HEK293T (cell line): ENCODE measurements at places on chromosomes 11 and 22.

DNA sequence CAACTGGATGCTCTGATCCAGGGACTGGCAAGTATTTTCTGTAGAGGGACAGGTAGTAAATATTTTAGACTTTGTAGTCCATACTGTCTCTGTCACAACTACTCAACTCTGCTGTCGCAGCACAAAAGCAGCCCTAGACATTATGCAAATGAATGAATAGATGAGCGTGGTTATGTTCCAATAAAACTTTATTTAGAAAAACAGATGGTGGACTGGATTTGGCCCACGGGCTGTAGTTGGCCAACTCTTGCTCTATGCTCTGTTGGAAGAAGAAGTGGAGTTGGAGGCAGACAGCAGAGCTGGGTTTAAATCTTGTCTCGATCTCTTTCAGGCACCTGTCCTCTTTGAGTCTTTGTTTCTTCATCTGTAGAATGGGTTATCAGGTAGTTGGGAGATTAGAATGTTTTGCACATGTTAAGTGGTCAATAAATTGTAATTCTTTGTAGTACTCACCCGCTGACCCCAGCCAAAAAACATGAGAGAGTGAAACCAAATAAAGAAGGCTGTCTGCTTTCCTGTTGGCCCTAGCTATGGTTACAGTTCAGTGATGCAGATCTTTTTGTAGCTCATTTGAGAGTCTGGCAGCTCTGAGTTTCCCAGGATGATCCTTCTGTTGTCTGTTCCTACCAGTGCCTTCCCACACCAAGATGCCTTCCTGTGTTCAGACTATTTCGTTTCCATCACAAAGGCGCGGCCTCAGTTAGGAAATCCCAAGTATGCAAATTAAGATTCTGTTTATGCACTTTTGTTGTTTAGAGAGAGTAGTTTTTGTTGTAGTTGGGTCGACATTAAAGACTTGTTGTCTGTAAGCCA, 198.1 kb upstream of the SEZ6L start:
- DNase-seq, result no peak

DNA sequence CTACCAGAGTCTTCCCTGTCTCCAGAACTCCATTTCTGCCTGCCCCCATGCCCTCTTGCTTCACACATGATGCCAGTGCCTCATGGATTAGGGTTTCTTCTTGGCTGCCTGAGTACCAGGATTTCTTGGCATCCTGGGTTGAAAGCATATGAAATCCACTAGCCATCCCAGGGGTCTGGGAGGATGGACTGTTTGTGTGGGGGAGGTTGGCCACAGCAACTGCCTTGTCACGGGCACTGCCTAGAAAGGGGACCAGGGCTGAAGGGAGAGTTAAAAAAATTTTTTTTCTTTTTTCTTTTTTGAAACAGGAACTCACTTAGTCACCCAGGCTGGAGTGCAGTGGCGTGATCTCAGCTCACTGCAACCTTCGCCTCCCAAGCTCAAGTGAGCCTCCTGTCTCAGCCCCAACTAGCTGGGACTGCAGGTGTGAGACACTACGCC, 4.2 kb downstream of the USP35 start:
- DNase-seq, result no peak

GRCh38 chr11:2932850-2933251, 3.6 kb upstream of the PHLDA2 start:
- DNase-seq, result no peak

DNA sequence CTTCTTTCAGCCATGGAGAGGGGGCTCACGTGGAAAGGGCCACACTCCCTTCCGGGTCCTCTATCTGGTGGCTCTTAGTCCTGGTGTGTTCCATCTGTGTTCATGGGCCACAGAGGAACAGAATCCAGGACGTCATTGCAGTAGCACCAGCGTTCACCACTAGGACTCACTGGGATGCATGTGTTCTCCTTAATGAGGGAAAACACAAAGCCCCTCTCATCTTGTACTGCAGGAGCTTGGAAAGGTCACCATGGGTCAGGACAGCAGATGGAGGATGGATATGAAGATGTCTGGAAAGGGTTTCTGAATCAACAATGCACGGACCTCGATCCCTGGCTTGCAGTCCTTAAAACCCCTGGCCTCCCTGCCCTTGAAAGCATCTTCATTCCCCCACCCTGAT, 113.8 kb upstream of the THY1 start:
- DNase-seq, result no peak

DNA sequence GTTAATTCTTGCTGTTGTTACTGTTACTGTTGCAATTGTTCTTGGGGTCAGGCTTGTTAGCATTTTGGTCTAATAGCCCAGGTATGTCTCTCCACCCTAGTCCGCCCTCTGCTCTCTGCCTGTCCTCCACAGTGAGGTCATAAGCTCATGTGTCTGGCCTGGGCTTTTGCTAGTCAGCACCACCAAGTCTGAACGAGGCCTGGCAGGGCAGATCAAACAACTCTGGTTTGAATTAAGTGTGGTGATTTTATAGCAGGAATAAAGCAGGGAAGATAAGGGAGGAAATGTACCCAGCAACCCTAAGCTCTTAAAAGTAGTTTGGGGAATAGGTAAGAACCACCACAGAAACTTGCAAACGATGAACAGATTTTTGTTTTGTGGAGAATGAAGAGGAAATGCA, 98.7 kb downstream of the ABTB2 start:
- no peak for DNase-seq

DNA sequence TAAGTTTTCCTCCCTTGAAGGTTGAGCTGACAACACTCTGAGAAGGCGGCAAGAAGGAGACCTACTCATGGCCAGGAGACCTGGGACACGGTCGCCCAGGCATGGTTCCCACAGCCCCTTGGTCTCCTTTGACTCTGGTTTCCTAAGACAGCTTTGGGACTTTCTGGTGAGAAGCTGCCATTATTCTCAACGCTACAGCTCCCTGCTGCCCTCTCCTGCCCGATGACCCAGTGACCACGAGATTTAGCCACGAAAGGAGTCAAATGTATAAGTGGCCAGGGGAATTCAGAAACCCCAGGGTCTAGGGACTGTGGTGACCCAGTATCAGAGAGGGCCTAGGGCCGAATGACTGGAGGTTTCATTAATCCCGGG, 699 bp upstream of the SDF2L1 start:
- DNase-seq, result no peak

DNA sequence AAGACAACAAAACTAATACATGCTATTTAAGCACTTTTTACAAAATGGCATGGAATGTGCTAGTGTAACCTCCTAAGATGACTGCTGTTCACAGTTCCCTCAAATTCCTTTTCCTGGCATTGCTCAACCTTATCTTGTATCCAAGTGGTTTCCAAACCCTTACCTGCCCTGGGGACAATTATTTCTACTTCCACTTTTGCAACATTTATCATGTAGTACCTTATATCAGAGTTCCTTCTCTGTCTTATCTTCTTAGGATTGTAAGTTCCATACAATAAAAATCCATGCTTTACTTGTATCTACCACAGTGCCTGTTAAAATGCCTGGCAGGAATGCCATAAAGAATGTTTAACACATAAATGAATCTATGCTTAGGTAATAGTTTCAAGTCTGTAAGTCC, 109.2 kb upstream of the MTMR2 start:
- no peak for DNase-seq

DNA sequence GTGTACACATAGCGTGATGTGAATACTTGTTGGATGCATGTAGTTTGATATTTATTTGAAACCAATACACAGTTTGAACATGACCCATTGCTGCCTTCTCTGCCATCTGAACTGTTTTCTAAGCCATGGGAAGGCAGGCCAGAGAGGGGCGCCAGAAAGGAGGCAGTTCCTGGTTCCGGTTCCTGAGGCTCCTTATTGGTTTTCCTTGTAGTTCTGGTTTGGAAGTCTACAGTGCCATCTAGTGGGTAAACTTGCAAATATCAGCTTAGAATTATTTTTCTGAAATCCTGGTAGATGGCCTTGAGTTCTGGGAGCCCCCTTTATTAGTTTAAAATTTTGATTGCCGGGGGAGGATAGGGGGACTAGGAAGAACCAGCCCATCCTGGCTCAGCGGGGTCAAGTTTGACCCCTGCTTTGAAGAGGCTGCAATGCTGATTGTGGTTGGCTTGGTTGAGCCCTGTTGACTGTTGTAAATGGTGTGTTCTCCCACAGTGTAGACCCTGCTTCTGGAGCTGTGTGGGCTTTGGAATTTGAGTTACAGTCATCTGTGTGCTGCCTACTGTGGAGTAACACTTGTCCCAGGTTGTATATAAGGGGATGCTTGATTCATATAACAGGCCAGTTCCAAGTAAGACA, 48.4 kb downstream of the GRAMD1B start:
- DNase-seq, result peak; percentile 80

DNA sequence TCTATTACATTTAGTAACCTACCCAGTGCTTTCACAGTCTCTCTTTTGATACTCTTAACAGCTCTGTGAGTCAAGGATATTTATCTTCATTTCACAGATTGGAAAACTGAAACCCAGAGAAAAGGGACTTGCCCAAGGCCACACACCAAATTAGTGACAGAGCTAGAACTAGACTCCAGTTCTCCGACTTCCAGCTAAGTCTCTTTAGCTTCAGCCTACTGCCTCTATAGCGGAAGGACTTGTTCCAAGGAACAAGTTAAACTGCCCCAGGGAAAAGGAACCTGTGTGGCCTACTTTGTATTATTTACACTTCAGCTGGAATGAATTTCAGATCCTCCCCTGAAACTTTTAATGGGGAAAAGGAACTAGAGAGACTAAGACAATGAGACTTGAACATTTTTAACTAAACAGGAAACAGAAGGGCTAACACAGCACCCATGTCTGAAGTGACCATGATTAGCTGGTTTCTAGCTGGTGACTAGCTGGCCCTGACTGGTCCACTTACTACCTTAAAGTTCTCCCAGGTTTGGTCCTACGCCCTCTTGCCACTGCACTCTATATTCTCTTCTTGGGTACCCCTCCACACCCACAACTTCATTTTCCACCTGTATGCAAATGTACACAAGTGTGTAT, 1.3 kb downstream of the LRRC51 start:
- no peak for DNase-seq

DNA sequence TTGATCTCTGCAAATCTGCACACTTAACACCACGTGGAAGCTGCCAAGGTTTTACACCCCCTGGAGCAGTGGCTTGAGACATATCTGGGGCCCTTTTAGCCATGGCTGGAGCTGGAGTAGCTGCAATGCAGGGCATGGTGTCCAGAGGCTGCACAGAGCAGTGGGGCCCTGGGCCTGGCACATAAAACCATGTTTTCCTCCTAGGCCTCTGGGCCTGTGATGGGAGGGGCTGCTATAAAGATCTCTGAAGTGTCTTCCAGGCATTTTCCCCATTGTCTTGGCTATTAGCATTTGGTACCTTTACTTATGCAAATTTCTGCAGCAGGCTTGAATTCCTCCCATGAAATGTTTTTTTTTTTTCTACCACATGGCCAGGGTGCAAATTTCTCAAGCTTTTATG, 33.2 kb downstream of the CALCA start:
- DNase-seq, result no peak

- peak; percentile 77 for DNase-seq
These were observed 104.8 kb downstream of the NECTIN1 start for GRCh38 chr11:119624102-119624615.

- DNase-seq, result no peak
These were observed 4.0 kb downstream of the SPON1 start for GRCh38 chr11:13966486-13966885.

DNA sequence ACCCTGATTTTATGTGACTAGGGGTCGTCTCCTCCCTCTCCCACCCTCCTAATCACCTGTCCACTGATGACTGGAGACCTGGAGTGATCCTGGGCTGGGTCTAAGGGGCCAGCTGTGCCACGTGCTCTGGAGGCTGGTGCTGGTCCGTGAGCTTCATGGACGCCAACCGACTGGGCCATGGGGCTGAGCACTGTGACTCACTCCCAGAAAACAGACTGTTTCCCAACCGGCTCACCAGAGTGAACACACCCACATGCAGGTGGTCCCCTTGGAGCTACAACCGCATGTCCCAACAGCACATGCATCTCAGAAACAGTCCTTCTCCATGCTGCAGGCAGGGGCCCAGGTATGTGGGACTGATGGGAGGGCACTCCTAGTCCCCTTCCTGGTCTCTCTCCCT, 14.0 kb upstream of the LMO1 start:
- DNase-seq, result no peak

DNA sequence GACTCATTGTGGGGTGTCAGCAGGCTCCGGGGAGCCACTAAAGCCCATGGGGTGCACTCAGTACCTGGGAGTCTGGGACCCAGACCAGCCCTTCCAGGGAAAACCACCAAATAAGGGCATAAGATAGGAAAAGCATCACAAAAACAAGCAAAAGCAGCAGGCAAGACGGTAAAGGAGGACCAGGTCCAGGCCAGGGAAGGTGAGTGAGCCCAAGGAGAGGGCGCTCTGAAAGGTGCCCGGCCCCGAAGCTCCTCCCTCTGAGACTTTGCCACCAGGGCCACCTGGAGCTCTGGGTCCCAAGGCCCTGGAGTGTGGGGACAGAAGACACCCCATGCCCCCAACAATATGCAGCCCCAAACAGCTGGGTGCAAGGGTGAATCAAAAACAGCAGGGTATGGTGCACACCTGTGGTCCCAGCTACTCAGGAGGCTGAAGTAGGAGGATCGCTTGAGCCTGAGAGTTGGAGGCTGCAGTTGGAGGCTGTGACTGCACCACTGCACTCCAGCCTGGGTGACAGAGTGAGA, 5.2 kb upstream of the IL17REL start:
- no peak for DNase-seq

- peak; percentile 62 for DNase-seq
These were observed 28.5 kb upstream of the ALKBH3 start for GRCh38 chr11:43852057-43852636.

DNA sequence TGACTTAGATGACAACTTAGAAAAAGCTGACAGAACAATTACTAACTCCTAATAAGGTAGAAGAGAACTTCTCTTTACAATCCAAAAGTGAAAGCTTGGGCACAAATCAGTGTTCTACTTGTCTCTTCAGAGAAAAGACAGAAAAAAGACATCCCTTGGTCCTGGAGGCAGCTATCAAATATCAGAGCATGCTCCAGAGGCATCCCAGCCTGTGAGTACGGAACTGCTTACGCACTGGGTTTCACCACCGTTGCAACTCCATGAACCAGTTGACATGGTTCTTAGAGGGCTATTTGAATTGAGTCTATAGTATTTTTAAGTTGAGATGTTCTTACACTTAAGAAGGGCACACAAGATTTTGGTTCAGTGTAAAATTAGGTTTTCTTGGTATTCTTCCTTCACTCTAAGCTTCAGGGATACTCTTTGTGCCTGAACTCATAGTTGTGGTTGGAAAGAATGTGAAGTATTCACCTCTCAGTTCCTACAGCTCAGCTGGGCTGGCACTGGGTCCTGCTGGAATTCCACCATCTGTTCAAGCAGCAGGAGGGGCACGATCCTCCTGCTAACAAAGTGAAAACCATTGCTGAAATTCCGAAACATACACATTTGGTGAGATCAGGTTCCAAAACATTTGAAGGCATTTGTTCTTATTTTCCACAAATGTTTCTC, 6.3 kb downstream of the AKIP1 start:
- no peak for DNase-seq

- no peak for DNase-seq
These were observed 71.4 kb downstream of the KIAA1671 start for GRCh38 chr22:25023879-25024278.

- no peak for DNase-seq
These were observed 60.2 kb downstream of the NTM start for GRCh38 chr11:131430473-131431208.

GRCh38 chr11:33907421-33907820, 15.5 kb upstream of the LMO2 start:
- DNase-seq, result no peak
